ENCODE measurements at places on chromosomes 2 and 18. TPM values are rescaled to one million over a fixed set of nuclear protein-coding genes. Genes with fewer than 3 reads are reported as not detected.

Gene IL1A
- 0.18 TPM for total RNA-seq

Gene ASIC4
- not detected for total RNA-seq

Gene POTEJ
- not detected for total RNA-seq

Gene MAP3K20
- total RNA-seq, result 17.7 TPM

Gene FRZB
- total RNA-seq, result 0.49 TPM

Gene KCNIP3
- total RNA-seq, result 4.4 TPM

Gene SLC14A1
- 0.49 TPM for total RNA-seq
